Stimulated activated CD4-positive, alpha-beta T cell treated with anti-CD3 and anti-CD28 coated beads, Interleukin-15, amount 100 ng/mL, for 1 hour (primary cell): ENCODE measurements at places on chromosomes 1 and 21.

DNA sequence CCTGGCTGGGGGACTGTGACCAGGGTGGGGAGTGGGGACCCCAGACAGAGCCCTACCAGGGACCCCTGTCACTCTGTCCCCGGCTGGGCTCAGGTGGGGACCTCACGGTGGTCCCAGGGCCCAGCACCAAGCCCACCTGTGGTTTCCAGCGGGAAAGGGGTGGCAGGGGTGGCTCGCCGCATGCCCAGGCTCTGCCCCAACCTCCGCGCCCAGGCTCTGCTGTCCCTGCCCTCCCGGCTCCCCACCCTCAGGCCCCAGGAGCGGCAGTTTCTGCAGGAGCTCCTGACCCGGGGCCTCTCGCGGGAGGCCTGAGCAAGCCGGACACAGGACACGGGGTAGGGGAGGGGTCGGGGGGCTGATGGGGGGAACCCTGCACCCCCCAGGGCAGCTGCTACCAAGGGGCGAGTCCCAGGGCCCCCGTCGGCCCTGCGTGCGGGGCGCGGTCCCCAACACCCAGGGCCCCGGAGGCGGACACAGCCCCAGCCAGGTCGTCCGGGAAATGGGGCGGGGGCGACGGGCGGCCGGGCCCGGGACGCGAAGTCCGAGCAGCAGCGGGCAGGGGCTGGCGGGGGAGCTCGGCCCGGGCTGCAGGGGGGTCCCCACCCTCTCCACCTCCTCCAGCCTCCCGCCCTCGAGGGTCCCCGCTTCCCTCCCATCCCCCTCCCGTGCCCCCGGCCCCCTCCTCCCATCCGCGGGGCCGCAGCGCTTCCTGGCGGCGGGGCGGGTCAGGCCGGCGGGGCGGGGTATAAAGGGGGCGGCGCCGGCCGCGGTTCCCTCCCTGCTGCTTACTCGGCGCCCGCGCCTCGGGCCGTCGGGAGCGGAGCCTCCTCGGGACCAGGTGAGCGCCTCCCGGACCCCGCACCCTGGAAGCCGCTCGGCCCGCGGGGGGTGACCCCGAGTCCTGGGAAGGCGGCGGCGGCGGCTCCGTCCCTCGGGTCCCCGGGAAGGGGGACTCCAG is at the start of gene COL6A2:
COL6A2 (plus strand) TSS at position 777 of the 958 bp plus-strand sequence.
- peak; percentile 58 for DNase-seq

GRCh38 chr1:22229379-22229778 is 86.5 kb upstream of the WNT4 start:
- DNase-seq, result no peak

DNA sequence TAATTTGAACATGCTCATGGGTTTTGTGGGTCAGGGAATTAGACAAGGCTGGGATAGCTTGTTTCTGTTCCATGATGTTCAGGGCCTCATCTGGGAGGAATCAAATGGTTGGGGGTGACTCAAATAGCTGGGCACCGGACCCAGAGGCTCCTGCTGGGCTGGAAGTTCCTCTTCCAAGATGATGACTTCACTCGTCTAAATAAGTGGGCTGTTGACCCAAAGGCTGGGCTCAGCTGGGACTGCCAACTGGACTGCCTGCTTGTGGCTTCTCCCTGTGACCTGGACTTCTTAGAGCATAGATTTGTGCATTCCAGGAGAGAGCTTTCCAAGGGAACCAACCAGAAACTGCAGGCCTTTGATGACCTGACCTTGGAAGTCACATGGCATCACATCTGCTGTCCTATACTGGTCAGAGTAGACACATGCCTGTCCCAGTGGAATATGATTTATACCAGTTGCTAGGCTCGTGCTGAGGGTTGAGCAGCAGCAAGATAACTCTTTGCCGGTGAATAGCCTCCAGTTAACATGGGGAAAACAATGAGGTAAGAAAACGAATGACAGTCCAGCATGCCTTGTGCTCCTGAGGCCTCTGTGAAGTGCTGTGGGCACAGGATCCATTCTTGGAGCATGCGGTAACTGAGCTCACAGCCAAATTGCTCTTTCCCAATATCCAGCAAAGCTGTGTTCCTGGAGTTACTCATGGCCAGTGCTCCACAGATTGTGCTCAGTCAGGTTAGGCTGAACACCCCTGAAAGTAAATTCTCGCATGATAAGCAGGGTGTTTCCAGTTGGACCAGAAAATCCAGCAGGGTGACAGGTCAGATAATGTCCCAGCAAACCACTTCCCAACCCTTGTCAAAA is 272.9 kb upstream of the TMEM51 start:
- no peak for DNase-seq

GRCh38 chr1:211985556-211986264 is 49.6 kb downstream of the INTS7 start:
- DNase-seq, result no peak

DNA sequence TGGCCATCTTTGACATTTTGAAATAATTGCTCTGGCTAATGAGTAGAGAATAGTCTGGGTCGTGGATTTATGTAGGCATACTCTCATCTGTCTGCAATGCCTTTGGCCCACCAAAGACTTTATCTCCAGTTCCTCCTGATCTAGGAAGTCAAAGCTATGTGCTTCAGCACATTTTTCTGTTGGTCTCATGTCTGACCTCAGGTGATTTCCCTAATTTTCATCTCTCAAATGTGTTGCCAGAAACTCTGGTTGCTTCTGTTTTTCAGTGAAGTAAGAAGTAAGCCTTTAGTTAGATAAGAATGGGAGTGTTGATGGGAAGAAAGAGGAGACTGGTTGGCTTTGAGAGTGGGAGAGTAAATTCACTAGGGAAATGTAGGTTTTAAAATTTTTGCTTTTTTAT is 66.4 kb downstream of the GPR88 start:
- DNase-seq, result no peak

DNA sequence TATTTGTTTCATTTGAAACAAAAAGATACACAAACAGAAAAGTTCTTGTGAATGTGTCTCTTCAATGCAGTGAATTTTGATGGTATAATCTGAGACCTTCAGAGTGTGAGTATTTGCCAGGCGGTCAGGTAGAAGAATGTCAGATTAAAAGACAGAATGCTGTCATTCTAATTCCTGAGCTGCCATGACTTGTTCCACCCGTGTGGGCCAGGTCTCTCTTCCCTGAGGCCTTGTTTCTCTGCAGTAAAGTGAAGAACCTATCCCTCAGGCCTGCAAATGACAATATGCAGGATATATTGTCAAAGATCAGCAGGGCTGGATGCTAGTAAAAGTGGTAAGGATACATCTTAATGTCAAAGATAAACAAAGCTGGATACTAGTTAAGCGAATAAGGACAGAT is 111.4 kb downstream of the ZP4 start:
- no peak for DNase-seq

DNA sequence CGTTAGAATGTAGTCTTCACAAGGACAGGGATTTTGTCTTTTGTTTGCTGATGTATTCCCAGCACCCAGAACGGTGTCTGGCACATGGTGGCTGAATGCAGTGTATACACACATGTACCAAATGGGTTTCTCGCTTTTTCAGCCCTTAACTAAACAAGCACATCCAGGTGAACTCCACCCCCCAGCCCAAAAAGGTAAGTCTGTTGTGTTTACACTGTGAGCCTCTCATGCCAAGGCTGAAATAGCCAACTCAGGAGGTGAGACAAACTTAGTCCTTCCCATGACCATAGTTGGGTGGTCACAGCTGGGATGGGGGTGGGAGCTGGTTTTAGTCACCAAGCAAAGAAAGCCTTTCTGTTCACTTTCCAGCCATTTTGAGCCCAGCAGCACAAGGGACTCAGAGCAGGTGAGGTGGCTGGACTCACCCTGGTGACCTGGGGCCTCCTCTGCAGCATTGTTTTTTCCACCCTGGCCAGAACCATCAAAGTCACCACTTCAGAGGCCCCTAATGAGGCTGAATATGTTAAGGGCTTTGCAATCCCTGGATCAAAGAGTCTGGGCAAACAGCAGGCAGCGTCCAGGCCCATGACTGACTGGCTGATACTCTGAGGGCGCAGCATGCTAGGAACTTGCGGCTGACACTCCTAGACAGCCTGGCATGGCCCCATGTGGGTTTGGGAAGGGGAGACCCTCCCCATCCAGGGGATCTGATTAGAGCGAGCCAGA is 8.7 kb downstream of the TENT5B start:
- DNase-seq, result no peak

DNA sequence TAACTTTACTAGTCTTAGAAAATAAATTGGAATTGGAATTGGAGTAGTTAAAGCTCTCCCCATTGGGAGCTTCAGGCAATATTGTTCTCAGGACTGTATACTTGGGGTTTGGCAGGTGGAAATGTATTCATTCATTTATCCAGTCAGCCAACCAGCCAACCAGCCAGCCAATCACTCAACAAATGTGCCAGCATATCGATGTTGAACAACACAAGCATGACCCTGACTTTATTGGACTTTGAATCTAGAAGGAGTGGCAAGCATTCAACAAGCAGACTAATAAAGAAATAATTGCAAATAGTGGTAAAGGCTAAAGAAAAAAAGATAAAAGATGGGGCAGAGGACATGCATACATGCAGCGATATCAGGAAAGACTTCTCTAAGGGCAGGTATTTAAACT is 55.5 kb upstream of the ZC3H11B start:
- no peak for DNase-seq

GRCh38 chr1:231512147-231512698 is 16.2 kb upstream of the TSNAX start:
- no peak for DNase-seq

DNA sequence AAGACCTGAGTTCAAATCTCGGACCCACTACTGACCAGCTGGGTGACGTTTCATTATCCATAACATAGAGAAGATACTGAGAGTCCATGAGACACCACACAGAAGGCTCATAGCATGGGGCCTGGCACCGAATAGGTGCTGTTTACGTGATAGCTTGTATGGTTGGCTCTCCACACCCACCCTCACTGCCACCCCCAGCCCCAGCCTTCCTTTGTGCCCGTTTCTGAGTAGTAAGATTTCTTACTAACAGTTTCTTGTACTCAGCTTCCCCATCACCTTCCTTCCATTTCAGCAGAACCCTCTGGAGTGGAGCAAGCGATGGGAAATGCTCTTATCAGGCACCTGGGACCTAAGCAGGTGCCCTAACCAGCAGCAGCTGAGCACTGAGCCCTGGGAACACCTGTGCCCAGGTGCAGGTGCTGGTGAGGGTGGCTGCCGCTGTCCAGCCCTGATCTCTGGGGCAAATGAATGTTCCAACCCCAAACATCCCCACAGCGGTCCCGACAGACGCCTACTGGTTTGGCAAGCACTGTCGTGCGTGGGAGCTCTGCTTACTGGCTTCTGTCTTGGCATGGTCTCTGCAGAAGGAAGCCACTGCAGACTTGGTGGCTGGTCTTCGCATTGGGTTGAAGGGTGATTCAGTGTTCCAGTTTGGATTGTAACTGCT is 225.4 kb downstream of the CAMTA1 start:
- no peak for DNase-seq

DNA sequence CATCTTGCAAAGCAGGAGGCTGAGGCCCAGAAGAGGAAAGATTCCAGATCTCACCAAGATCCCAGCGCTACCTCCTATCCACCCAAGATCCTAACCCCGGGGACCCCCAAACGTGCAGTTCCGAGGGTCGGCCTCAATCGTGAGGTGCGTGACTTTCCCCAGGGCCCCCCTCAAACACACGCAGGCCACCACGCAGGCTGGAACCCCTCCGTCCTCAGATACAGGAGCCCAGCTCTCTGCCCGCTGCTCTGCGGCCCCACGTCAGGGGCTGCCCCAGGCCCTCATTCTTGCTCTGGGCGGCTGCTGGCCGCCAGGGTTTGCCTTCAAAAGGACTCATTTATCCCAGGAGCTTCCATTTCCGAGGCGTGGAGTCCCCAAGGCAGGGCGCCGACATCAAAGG is 39.9 kb downstream of the KRTAP10-1 start:
- no peak for DNase-seq

DNA sequence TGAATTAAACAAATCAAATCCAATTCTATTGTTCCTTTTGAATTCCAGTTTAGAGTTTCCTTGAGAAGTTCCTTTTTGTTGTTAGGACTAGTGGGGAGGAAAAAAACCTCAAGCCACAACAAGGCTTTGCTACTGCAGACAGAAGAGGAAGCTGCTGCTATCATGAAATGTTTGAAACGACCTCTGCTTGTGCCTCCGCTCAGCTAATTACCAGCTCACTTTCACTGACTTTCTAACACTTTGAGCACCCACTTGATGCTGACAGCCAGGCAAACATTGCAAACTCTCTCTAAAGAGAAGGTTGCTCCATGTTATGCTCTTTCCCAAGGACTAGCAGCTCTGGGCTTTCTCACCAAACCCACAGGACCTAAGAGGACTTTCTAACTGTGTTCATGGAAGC is 203.9 kb upstream of the PROX1 start:
- no peak for DNase-seq

GRCh38 chr1:109441069-109441468 is 14.8 kb upstream of the PSMA5 start:
- no peak for DNase-seq
